ENCODE measurements at places on chromosomes 3 and 15.

DNA sequence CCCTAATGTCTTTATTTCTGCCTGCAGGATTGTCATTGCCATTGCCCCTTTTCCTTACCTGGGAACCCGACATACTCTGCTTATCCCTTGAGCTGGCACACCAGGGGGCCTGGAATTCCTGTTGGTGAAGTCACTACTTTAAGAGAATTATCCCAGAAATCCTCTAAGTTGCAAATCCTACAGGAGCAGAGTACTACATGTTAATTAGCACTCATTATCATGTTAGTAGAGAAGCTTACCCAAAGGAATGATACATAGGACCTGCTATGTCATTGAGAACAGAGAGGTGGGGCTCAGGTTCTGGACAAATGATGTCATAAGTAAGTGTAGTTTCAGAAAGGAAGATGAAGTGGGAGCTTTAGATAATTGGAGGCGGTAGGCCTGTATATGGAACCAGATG, 27.4 kb downstream of the SCG5 start:
- H3K27ac ChIP-seq, result no peak overlapping the region
- H3K36me3 ChIP-seq, result no peaks in the 10 kb centered on the region
- DNase-seq, result no peak
- H3K27me3 ChIP-seq, result no peaks in the 10 kb centered on the region
- no peaks in the 10 kb centered on the region for H3K4me1 ChIP-seq

- DNase-seq, result peak; percentile 23
- H3K36me3 ChIP-seq, result no peaks in the 10 kb centered on the region
Measured at GRCh38 chr15:91142106-91142744, 42.2 kb downstream of the SV2B start.

DNA sequence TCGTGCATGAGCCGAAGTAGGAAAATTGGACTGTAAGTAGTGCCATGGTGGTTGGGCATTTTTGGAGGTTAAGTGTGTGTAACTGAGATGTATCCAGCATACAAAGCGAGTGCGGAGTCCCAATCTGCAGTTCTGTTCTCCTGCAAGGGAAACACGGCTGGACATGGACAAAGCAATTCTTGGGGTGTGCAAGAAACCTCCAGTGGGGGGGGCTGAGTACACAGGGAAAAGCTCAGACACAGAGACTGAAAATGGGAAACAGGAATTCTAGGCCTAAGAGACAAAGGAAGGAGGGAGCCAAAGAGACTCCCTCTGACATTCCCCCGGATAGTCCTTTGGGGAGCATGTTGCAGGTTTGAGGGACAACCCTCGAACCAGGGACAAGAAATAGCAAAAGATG, 83.2 kb upstream of the PLSCR4 start:
- DNase-seq, result peak; percentile 41
- no peaks in the 10 kb centered on the region for H3K27me3 ChIP-seq
- no peak overlapping the region for H3K4me3 ChIP-seq
- H3K27ac ChIP-seq, result no peak overlapping the region
- no peaks in the 10 kb centered on the region for H3K4me1 ChIP-seq

DNA sequence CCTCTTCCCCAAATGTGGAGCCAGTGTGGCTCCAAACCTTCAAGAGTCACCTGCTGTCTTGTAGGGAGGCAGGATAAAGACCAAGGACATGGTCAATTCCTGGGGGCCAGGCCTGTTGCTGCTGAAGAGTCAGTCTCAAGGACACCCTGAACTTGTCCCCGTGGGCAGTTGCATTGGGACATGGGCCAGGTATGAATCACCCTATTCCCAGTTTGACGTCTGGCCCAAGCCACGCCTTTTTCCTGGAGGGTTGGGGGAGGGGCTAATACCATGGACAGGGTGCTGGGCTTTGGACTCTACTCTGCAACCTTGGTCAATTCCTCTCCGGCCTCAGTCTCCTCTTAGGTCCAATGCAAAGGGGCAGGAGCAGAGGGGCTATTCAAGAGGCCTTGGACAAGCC, 10.4 kb downstream of the ATP2B2 start:
- H3K4me1 ChIP-seq, result peaks cover 8% of the 10 kb centered on the region
- H3K27ac ChIP-seq, result no peak overlapping the region
- peak; percentile 76 for DNase-seq
- H3K4me3 ChIP-seq, result no peak overlapping the region

GRCh38 chr3:127439621-127440020, 150.9 kb downstream of the TPRA1 start:
- H3K4me1 ChIP-seq, result no peaks in the 10 kb centered on the region
- H3K27ac ChIP-seq, result no peak overlapping the region
- H3K4me3 ChIP-seq, result no peak overlapping the region
- no peak for DNase-seq
- H3K27me3 ChIP-seq, result no peaks in the 10 kb centered on the region
- H3K36me3 ChIP-seq, result no peaks in the 10 kb centered on the region

GRCh38 chr3:59246719-59247401, 197.0 kb upstream of the CFAP20DC start:
- peaks cover 8% of the 10 kb centered on the region for H3K4me1 ChIP-seq
- no peak overlapping the region for H3K27ac ChIP-seq
- no peaks in the 10 kb centered on the region for H3K27me3 ChIP-seq
- H3K4me3 ChIP-seq, result no peak overlapping the region
- DNase-seq, result no peak

GRCh38 chr3:176987901-176988650, 209.2 kb downstream of the TBL1XR1 start:
- no peaks in the 10 kb centered on the region for H3K27me3 ChIP-seq
- no peaks in the 10 kb centered on the region for H3K36me3 ChIP-seq
- DNase-seq, result no peak
- no peak overlapping the region for H3K27ac ChIP-seq
- H3K4me3 ChIP-seq, result no peak overlapping the region
- no peaks in the 10 kb centered on the region for H3K4me1 ChIP-seq

GRCh38 chr3:169939320-169939719, 27.3 kb upstream of the SEC62 start:
- H3K4me1 ChIP-seq, result no peaks in the 10 kb centered on the region
- no peaks in the 10 kb centered on the region for H3K36me3 ChIP-seq
- no peaks in the 10 kb centered on the region for H3K27me3 ChIP-seq
- no peak overlapping the region for H3K4me3 ChIP-seq
- no peak overlapping the region for H3K27ac ChIP-seq

- peaks cover 21% of the 10 kb centered on the region for H3K4me1 ChIP-seq
- no peaks in the 10 kb centered on the region for H3K36me3 ChIP-seq
- no peaks in the 10 kb centered on the region for H3K27me3 ChIP-seq
- no peak overlapping the region for H3K4me3 ChIP-seq
Measured at GRCh38 chr15:74432271-74432967, 1.3 kb downstream of the SEMA7A start.

DNA sequence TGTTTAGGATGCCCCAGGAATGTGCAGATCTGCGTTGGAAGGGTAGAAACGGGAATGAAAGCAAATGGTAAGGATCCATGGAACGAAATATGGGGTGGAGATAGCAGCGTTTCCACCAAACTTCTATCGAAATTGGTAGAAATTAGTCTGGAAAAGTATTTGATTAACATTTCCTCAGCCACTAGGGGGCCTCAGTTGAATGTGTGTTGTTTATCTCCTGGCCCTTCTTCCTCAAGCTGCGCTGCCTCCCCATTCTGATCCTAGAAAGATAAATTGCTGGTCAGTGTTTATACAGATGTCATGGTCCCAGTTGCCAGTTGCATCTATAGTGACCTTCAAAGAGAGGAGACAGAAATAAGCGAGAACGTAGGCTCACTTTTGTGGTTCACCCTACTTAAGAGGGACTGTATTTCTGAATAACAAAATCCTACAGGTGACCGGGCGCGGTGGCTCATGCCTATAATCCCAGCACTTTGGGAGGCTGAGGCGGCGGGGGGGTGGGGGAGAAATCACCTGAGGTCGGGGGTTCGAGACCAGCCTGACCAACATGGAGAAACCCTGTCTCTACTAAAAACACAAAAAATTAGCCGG, 457.1 kb downstream of the SQOR start:
- no peak overlapping the region for H3K4me3 ChIP-seq
- no peaks in the 10 kb centered on the region for H3K36me3 ChIP-seq
- peak; percentile 32 for DNase-seq
- H3K27ac ChIP-seq, result no peak overlapping the region

- H3K27me3 ChIP-seq, result no peaks in the 10 kb centered on the region
- DNase-seq, result no peak
- no peak overlapping the region for H3K4me3 ChIP-seq
- peaks cover 6% of the 10 kb centered on the region for H3K4me1 ChIP-seq
- H3K36me3 ChIP-seq, result no peaks in the 10 kb centered on the region
Measured at GRCh38 chr15:74442604-74443003, 8.8 kb upstream of the SEMA7A start.

DNA sequence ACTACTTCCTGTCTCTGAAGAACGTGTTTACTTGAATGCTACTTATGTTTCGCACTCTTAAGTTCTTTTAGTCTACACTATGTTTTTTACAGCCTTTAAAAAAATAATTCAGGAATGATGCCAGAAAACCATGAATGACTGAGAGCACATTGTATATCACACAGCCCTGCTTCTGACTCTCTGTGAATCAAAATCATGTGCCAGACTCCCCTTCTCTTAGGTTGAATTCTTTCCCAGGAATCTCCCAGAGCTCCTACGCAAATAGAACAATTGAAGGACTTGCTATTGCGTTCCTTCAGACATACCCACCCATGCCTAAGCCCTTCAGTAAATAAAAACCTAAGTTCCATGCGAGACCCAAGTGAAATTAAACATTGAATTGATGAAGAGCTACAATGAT, 782.0 kb upstream of the ALCAM start:
- no peaks in the 10 kb centered on the region for H3K27me3 ChIP-seq
- no peak overlapping the region for H3K4me3 ChIP-seq
- no peaks in the 10 kb centered on the region for H3K4me1 ChIP-seq
- no peak overlapping the region for H3K27ac ChIP-seq
- no peak for DNase-seq

- H3K4me3 ChIP-seq, result no peak overlapping the region
- peaks cover 20% of the 10 kb centered on the region for H3K4me1 ChIP-seq
- no peaks in the 10 kb centered on the region for H3K27me3 ChIP-seq
- DNase-seq, result no peak
Measured at GRCh38 chr3:158771982-158772381, 29.9 kb upstream of the MFSD1 start.

DNA sequence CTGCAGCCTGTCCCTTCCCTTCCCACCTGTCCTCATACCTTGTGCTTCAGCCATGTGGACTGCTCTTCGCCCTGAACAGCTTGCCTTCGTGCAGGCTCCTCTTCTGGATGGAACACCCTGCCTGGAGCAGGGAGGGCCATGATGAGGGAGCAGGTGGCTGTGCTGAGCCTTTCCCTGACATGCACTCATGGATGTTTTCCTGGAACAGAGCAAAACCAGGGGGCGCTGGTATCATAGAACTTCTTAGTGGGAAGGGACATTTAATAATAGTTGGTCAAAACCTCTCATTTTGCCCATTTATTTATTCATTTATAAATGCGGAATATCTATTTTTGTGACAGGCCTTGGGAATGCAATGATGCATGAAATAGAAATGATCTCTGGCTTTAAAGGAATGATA, 149.3 kb downstream of the CACNA1D start:
- no peak overlapping the region for H3K27ac ChIP-seq
- H3K36me3 ChIP-seq, result no peaks in the 10 kb centered on the region
- H3K4me3 ChIP-seq, result no peak overlapping the region
- H3K4me1 ChIP-seq, result peaks cover 4% of the 10 kb centered on the region

DNA sequence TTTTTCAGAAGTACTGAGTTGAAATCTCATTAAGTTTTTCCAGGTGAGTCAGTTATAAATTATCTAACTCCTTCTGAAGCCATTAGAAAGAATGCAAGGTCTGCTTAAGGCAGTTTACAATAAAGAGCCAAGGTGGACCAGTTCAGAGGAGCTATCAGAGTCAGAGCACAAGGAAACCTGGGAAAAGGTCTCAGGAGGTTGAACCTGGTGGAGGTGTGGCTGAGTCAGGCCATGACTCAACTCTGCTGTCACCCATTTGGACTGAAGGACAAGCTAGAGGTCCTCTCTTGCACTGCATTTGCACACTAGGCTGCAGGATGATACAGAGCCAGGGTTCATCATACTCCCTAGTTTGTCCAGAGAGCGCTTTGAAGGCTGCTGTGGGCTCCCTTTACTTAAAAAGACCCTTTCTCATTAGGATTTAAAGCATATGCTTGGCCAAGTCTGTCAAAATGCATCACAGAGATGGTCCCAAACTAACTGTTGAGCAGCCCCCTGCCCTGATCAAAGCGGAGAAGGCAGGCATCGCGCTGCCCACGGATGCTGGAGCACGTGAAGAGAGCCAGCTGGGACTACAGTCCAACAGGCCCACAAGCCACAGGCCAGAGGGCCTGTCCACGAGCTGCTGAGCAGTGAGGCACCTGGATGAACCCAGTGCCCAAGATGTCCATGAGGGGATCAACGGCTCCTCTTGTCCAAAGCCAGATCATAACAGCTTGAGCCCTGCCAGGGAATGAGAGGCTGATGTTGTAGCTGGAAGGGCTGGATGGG, 26.0 kb upstream of the MRPS22 start:
- DNase-seq, result peak; percentile 12
- peak overlapping the region; percentile 58 for H3K27ac ChIP-seq
- H3K4me1 ChIP-seq, result peaks cover 19% of the 10 kb centered on the region
- H3K27me3 ChIP-seq, result no peaks in the 10 kb centered on the region

- H3K36me3 ChIP-seq, result no peaks in the 10 kb centered on the region
- H3K4me1 ChIP-seq, result no peaks in the 10 kb centered on the region
- H3K27ac ChIP-seq, result no peak overlapping the region
- no peak for DNase-seq
Measured at GRCh38 chr15:96916750-96917149, 586.2 kb downstream of the NR2F2 start.
